ENCODE measurements at places on chromosomes 12 and 14.

GRCh38 chr14:68979021-68979721 lies at the start of gene ACTN1:
Gene ACTN1, minus strand, starts transcription at chr14:68979302. Its CDS starts 246 bp downstream, at chr14:68979056.
- peak; percentile 73 for DNase-seq

- no peak for DNase-seq
Observed at GRCh38 chr14:72704502-72704901, 189.4 kb downstream of the DPF3 start.

GRCh38 chr12:88638966-88639760 lies 58.9 kb upstream of the KITLG start:
- no peak for DNase-seq

DNA sequence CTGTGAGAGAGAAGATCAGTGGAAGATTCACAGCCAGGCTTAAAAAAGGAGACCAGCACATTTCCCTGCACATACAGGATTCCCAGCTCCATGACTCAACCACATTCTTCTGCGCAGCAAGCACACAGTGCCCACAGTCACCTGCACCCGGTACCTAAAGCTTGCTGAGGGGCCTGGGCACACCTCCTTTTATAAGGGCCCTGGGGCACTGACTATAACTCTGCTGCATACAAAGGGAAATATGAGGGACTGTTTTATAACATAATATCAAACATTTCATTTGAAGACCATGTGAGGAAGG lies 322.9 kb downstream of the DAD1 start:
- DNase-seq = no peak

DNA sequence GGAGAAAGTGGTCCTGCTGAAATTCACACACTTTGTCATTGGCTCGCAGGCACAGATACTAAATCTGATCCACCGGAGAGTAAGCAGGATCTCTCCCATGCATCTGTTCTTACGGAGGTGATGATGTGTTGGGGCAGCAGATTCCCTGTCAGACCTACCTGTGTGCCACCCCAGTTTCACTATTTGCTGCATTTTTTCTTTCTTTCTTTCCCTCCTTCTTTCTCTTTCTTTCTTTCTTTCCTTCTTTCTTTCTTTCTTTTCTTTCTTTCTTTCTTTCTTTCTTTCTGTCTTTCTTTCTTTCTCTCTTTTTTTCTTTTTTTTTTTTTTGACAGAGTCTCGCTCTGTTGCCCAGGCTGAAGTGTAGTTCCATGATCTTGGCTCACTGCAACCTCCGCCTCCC lies 37.4 kb downstream of the WSCD2 start:
- DNase-seq = no peak

DNA sequence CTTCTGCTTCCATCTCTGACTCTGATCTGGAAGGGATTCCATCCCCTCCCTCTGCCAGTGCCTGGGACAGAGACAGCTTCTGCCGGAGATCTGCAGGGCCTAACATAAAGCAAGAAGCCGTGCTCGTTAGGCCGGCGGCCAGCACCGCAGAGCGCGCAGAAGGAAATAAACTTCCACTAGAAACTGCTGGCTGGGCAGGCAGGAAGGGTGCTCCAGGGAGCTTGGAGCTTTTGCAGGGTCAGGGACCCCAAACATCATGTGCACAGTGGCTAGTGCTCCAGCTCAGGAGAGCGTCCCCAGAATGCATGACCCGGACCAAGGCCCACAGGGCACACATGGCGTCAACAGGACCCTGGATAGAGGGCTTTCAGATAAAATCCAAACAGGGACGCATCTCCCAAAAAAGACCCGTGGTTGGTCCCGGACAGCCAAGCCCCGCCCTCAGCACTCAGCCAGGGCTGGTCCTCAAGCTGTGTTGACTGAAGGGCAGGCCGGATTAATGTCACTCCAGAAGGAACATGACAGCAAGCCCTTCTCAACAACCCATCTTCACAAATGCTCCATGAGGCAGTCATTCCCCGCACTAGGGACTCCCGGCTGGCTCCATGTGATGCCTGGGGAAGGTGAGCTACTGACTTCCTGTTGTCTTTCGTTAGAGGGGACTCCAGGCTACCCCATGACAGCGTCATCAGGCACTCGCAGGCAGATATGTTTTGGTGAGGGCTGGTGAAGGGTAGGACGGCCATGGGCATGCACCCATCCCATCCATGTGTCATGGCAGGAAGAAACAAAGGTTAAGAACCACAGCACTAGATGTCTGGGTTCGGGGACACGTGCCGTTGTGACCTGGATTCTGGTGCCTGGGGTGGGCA lies 121.5 kb downstream of the CALM1 start:
- no peak for DNase-seq

DNA sequence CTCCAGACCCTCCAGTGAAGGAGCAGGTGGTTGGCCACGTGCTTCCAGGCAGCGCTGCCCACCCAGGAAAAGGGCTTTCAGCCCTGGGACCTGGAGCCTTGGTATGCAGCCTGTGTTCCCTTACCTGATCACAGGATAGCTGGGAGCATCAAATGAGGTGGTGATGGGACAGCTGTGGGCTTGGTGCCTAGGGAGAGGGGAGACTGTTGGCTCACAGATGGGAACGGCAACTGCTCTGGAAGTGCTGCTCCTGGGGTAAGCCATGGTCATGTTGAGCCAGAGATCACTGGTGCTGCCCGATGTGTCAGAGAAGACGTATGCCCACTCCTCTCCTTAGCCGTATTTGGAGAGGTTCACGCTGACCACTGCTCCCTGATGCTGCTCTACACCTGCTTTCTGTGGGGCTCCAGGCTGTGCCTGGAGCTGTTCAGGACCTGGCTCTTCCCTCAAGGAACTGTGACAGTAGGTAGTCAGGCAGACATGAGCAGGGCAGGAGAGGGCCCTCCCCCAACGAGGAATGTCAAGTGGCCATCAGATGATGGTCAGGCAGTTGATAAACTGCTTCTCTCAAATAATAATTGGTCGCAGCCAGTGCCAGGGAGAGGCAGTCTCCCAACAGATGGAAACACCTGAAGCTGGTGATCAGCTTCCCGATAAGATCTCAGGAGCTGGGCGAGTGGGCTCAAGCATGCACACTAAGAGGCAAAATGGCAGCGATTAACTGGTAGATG lies 2.8 kb upstream of the CYP46A1 start:
- no peak for DNase-seq

GRCh38 chr14:85883966-85884365 lies 354.0 kb downstream of the FLRT2 start:
- no peak for DNase-seq

DNA sequence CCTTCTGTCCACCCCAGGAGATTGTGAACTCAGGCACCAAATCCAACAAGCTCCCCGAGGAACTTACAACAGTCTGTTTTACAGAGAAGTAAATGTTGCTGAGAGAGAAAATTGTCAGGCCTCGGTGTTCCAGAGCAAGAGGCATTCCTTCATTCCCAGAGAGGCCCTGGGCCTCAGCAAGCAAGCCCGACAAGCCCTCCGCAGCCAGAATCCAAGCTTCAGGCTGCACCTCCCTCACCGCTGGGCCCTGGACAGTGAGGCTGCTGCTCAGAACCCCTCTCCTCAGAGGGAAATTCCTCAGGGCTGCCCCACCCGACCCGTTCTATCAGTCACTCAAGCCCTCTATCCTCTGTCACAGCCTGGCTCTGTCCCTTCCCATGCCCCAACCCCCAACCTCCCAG lies 56.4 kb downstream of the ZFP36L1 start:
- DNase-seq = no peak

GRCh38 chr14:73238424-73238852 lies 1.1 kb downstream of the PAPLN start:
- DNase-seq = no peak

DNA sequence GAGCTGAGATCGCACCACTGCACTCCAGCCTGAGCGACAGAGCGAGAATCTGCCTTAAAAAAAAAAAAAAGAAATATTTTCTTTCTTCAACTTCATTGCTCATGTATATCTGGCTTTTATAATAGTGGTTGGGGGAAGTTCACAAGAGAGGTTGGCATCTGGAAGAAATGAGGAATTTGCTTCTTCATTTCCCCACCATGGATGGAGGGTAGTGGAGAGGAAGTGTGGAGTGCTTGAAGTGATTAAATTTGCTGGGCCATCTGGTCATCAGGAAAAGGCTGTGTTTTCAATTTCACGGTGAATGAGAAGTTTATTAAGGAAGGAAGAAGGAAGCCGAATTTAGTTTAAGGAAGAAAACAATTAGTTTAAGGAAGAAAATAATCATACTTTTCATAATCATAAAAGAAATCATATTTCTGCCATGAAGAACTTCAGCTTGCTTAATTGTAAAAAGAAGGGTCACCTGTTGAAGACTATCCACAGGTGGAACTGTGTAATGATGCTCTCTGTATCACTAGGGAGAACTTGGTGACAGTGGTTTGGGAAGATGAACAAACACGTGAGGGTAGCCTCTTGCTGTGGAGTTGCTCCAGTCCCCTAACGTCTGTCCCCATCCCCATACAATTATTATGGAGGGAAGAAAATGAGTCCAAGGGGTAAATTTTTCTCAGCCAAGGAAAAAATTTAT lies 197.3 kb upstream of the ARHGAP5 start:
- no peak for DNase-seq

DNA sequence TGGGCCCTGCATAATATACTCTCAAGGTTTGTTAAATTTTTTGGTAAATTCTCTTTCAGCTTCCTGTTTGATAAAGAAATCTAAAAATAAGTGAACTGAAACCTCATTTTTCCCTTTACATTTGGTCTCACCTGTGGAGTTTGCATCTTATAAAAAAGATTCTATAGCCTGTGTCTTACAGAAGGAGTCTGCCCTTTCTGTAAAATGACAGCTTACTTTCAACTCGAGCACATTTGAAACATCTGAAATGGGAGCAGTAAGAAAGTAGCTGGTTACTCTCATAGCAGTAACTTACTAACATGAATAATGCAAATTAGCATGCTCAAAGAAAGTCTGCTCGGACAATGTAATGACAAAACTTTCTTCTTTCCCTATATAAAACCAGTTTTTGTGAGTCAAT lies 155.8 kb downstream of the NELL2 start:
- DNase-seq = no peak

- no peak for DNase-seq
Observed at GRCh38 chr14:99318091-99318958, 46.3 kb upstream of the BCL11B start.

DNA sequence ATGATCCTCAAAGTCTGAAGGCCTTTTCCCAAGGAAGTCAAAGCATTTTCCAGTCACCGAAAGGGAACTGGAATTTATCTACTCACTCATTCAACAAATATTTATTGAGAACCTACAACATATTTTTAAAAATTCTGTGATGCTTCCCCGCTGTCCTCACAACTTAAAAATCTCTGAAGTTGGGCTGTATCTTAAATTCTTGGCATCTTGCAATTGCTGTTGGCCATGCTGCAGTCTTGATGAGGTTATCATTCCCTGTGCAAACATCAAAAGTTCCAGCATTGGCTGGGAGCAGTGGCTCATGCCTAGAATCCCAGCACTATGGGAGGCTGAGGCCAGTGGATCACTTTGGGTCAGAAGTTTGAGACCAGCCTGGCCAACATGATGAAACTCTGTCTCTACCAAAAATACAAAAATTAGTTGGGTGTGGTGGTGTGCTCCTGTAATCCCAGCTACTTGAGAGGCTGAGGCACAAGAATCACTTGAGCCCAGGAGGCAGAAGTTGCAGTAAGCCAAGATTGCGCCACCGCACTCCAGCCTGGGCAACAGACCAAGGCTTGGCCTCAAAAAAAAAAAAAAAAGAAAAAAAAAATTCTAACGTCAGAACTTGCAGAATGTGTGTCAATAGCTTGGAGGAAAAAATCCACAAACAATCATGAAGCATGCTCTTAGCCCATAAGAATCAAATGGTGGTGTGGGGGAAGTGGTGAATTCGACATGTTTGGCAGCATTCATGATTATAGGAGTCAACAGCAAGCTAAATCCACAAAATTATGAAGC lies 34.9 kb downstream of the CCDC177 start:
- no peak for DNase-seq

GRCh38 chr12:92658611-92659010 lies 44.2 kb upstream of the PLEKHG7 start:
- DNase-seq = no peak

- no peak for DNase-seq
Observed at GRCh38 chr14:71388862-71389261, 481.6 kb downstream of the PCNX1 start.

- no peak for DNase-seq
Observed at GRCh38 chr14:49424436-49425331, 161.5 kb downstream of the RPS29 start.

- DNase-seq = no peak
Observed at GRCh38 chr12:43008953-43009845, 419.7 kb upstream of the PRICKLE1 start.

- DNase-seq = peak; percentile 66
Observed at GRCh38 chr14:99729991-99730875, 46.1 kb downstream of the CYP46A1 start.

DNA sequence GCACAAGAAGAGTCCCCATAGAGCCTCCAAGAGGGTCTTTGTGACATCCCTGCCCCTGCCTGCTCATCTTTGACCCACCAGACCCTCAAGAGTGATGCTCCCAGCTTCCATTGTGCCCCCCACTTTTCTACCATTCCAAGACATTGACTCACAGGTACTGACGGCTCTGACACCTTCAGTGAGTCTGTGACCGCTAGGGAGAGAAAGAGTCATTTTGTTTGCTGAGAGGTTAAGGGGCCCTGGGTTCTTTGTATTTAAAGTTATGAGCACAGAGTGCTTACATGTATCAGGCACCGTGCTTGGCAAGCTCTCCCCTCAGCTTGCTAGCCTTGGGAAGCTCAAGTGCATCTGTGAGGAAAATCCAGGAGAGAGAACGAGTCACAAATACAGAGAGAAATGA lies 7.1 kb upstream of the KRT82 start:
- DNase-seq = no peak

GRCh38 chr14:91283666-91284065 lies 39.2 kb upstream of the GPR68 start:
- no peak for DNase-seq

- DNase-seq = no peak
Observed at GRCh38 chr12:66320996-66321395, 18.7 kb downstream of the HELB start.

DNA sequence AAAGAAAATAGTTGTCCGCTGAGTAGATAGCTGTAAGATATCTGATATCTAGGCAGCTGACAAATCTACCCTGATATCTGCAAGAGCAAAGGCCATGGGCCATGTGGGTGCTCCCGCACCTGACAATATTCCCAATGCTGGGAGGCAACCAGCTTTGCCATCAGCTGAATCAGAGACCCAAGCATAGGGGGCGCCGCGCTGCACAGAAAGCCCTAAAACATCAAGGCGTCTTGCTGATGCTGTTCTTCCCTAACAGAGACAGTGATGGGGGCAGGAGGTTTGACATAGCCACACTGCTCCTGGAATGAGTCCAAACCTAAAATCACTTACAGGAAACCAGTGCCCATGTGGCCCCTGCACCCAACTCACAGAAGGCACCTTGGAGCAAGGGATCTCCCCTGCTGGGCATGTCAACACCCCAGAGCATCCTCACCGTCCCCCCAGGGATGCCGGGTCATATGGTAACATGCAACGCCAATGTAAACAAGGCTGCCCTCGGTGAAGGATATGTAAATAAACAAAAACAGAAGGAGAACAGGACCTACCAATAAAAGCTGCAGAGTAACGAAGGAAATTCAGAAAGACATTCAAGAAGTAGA lies 199.5 kb downstream of the TMEM132D start:
- DNase-seq = no peak

GRCh38 chr14:45084946-45085346 lies 1.0 kb downstream of the PRPF39 start:
- no peak for DNase-seq

GRCh38 chr12:8697120-8697475 lies 693 bp upstream of the RIMKLB start:
- DNase-seq = no peak

GRCh38 chr12:93796729-93797128 lies 119.6 kb downstream of the CRADD start:
- no peak for DNase-seq

- DNase-seq = no peak
Observed at GRCh38 chr12:58301038-58301729, 359.8 kb downstream of the ATP23 start.

Data from activated CD4-positive, alpha-beta T cell treated with anti-CD3 and anti-CD28 coated beads, Interleukin-2, Interleukin-4, amounts not matched to agents 100 ng/mL and 50 ng/mL, durations not matched to agents 16 hours and 8 hours (primary cell).